ENCODE measurements at places on chromosomes 11 and 22. TPM values are rescaled to one million over a fixed set of nuclear protein-coding genes. Genes with fewer than 3 reads are reported as not detected.

OR4C5 gene
- total RNA-seq, result not detected

PLA2G6 gene
- 14.0 TPM for total RNA-seq

GGT5 gene
- 42.6 TPM for total RNA-seq

PLAAT2 gene
- not detected for total RNA-seq

THAP12 gene
- total RNA-seq, result 20.7 TPM

VPREB3 gene
- not detected for total RNA-seq

DNA sequence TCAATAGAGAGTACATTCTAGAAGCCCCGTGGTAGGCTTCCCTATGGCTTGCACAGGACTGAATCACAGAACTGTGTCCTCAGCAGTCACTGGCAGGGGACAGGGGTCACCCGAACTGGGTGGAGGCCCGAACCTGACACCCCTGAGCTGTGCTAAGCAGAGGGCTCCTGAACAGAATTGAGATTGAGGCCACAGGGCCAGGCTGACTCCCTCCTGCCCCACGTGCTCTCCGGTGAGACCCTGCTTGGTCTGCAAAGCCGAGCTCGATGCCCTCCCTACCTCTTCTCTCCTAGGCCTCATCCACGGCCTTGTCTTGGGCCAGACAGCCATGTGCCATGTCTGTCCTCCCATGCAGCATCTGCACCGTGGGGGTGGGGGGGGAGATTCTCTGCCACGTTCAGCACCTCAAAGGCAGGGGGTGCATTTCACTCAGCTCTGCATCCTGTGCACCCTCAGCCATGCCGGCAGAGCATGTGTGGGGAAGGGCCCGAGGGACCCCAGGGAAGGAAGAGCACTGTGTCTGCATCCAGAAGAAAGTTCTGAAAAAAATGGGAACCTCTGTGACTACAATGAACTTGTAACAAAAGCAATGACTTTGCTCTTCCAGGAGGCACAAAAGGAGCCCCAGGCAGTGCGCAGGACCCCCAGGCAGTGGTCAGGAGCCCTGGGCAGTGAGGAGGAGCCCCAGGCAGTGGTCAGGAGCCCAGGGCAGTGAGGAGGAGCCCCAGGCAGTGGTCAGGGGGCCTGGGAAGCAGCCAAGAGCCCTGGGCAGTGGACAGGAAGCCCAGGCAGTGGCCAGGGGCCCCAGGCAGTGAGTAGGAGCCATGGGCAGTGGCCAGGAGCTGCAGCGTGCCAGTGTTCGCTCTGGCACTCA lies 76.7 kb upstream of the SEPTIN5 start:
- no peak overlapping the region for H3K27ac ChIP-seq
- DNase-seq, result no peak
- no peaks in the 10 kb centered on the region for H3K27me3 ChIP-seq
- H3K4me3 ChIP-seq, result no peak overlapping the region
- no peaks in the 10 kb centered on the region for H3K4me1 ChIP-seq
- H3K36me3 ChIP-seq, result no peaks in the 10 kb centered on the region

- H3K27me3 ChIP-seq, result no peaks in the 10 kb centered on the region
- H3K4me1 ChIP-seq, result peaks cover 51% of the 10 kb centered on the region
- H3K4me3 ChIP-seq, result no peak overlapping the region
- peak overlapping the region; percentile 57 for H3K27ac ChIP-seq
- H3K36me3 ChIP-seq, result peaks cover 29% of the 10 kb centered on the region
Measured at GRCh38 chr11:35223991-35224390, 85.0 kb downstream of the CD44 start.

- H3K27me3 ChIP-seq, result no peaks in the 10 kb centered on the region
- H3K36me3 ChIP-seq, result peaks cover 27% of the 10 kb centered on the region
- DNase-seq, result no peak
- no peak overlapping the region for H3K4me3 ChIP-seq
- peak overlapping the region; percentile 100 for H3K27ac ChIP-seq
- peaks cover 39% of the 10 kb centered on the region for H3K4me1 ChIP-seq
Measured at GRCh38 chr11:692824-693414, 2.1 kb downstream of the DEAF1 start.

DNA sequence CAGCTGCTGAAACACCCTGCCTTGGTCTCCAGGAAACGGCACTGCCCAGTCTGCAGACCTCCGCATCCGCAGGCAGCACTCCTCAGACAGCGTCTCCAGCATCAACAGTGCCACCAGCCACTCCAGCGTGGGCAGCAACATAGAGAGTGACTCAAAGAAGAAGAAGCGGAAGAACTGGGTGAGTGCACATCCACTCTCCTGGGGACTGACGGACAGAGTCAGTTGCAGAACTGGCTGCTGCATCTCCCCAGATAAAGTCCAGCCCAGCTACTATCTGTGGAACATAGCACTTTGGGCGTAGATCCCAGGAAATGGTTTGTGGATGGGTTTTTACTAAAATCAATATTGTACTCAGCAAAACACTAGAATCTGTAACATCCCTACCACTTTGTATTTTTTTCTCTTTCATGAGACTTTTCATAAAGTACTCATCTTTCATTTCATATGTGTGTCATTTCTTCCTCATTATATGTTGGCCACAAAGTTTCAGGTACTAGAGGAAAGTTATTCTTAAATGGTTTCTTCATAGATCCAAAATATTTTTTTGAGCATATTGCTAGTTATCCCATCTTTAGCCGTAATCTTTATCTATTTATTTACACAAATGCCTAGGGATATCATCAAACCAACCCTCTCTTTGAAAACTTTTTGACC lies 80.1 kb downstream of the DBX1 start:
- DNase-seq, result no peak
- H3K27me3 ChIP-seq, result no peaks in the 10 kb centered on the region
- H3K4me1 ChIP-seq, result no peaks in the 10 kb centered on the region
- H3K27ac ChIP-seq, result no peak overlapping the region
- H3K4me3 ChIP-seq, result no peak overlapping the region

DNA sequence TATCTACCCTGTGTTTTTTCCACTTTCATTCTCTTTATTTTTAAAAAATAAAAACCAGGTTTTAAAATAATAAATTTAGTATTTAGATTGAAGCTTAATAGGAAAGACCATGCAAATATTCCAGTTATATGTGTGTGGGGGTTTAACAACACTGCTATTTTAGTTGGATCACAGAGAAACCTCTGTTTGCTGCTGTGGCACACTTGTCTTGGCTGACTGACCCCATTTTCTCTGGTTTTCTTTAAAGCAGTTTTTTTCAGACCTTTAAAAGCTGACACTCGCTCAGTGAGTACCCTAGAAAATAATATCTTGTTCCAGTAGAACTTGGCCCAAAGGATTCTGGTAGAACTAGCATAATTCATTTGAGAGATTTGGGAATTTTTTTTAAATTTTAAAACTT lies 31.6 kb downstream of the ACER3 start:
- no peak overlapping the region for H3K27ac ChIP-seq
- no peaks in the 10 kb centered on the region for H3K36me3 ChIP-seq

GRCh38 chr11:111922803-111923202 lies 4.1 kb downstream of the C11orf52 start:
- peaks cover 63% of the 10 kb centered on the region for H3K4me1 ChIP-seq
- H3K36me3 ChIP-seq, result no peaks in the 10 kb centered on the region
- peak overlapping the region; percentile 92 for H3K27ac ChIP-seq
- peak overlapping the region; percentile 12 for H3K4me3 ChIP-seq
- peak; percentile 82 for DNase-seq

DNA sequence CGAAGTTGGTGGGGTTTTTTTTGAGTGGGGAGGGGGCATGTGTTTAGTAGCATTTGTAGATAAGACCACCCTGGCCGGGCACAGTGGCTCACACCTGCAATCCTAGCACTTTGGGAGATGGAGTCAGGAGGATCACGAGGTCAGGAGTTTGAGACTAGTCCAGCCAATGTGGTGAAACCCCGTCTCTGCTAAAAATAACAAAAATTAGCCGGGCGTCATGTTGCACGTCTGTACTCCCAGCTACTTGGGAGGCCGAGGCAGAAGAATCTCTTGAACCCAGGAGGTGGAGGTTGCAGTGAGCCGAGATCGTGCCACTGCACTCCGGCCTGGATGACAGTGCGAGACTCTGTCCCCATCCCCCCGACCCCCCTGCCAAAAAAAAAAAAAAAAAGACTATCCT lies 34.6 kb downstream of the CECR2 start:
- DNase-seq, result no peak
- H3K27me3 ChIP-seq, result no peaks in the 10 kb centered on the region
- no peaks in the 10 kb centered on the region for H3K36me3 ChIP-seq
- H3K4me3 ChIP-seq, result no peak overlapping the region
- H3K4me1 ChIP-seq, result no peaks in the 10 kb centered on the region
- H3K27ac ChIP-seq, result no peak overlapping the region

GRCh38 chr11:8038393-8038792 lies 42.6 kb upstream of the TUB start:
- H3K27ac ChIP-seq, result no peak overlapping the region
- DNase-seq, result no peak
- H3K36me3 ChIP-seq, result no peaks in the 10 kb centered on the region
- peaks cover 4% of the 10 kb centered on the region for H3K4me1 ChIP-seq

DNA sequence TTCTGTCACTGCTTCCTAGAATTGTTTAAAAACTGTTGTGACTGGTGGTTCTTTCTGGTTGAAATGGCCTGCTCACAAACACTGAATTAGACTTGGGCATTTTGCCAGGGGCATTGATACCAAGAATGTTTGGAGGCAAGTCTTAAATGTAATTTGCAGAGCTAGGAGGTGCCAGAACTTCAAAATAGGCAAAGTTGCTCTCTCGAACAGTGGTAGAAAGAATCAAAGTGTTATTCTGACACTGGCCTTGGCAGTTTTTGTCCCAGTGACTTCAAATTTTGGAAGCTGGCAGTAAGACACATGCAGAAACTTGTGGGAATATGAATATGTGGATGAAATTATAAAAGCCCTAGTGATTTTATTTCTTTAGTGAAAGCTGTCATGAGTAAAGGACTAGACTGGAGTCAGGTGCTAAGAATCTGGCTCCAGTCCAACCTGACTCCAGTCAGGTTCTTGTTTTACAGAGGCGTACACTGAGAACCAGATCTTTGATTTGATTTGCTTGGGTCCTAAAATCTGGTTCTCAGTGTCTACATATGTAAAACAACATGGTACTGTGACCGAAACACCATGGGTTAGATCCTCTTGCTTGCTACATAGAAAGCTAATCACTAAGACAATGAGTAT lies 20.9 kb downstream of the SVIP start:
- H3K4me1 ChIP-seq, result no peaks in the 10 kb centered on the region
- no peak overlapping the region for H3K27ac ChIP-seq
- H3K36me3 ChIP-seq, result no peaks in the 10 kb centered on the region
- DNase-seq, result no peak

DNA sequence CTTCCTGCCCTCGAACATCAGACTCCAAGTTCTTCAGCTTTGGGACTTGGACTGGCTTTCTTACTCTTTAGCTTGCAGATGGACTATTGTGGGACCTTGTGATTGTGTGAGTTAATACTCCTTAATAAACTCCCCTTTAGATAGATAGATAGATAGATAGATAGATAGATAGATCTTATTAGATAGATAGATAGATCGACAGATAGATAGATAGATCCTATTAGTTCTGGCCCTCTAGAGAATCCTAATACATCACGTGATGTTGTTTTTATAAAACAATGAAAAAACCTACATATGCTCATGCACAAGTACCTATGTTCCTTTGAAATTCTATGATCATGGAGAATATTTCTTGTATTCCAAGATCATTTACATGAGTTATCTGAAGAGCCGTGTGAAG lies 23.9 kb downstream of the APOBEC3H start:
- H3K4me1 ChIP-seq, result no peaks in the 10 kb centered on the region
- H3K36me3 ChIP-seq, result no peaks in the 10 kb centered on the region
- no peak for DNase-seq
- no peak overlapping the region for H3K27ac ChIP-seq
- H3K4me3 ChIP-seq, result no peak overlapping the region

DNA sequence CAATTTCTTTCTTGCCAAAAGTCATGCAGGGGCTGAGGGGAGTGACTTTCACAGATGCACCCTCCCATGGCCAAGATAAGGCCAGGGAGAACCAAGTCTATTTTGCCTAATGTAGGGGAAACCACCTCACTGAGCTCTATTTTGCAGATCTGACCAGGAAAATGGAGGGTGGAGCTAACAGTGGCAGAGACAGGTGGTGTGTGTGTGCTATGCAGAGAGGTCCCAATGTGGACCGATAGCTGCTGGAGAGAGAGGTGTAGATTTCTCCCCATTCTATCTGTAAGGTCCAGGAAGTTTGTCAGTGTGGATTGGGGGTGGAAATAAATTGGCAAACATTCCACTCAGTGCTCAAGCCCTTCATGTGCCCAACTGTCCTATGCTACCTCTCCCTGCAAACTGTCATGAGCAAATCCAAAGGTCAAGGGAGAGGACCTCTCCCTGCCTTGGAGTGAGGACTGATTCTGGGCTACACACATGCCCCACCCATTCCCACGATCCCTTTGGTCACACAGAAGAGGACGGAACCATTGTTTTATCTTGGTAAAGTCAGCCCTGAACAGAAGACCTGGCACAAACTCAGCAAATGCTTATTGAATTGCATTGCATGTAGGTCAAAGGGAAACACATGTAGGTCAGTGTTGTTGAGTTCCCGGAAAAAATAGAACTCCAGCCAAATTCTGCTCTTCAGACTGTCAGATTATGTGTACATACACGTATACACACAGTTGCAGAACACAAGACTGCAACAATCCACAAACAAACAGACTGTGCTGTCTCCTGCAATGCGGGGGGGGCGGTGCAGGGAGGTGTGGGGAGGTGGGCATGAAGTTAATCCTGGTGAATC lies 65.9 kb downstream of the C11orf58 start:
- no peak overlapping the region for H3K4me3 ChIP-seq
- H3K36me3 ChIP-seq, result peaks cover 3% of the 10 kb centered on the region
- H3K27me3 ChIP-seq, result no peaks in the 10 kb centered on the region
